ENCODE measurements at places on chromosomes 4 and X. TPM values are rescaled to one million over a fixed set of nuclear protein-coding genes. Genes with fewer than 3 reads are reported as not detected.

SPOCK3 gene
- not detected for total RNA-seq

ABCE1 gene
- total RNA-seq = 118 TPM

NAP1L3 gene
- 21.8 TPM for total RNA-seq

SFRP2 gene
- total RNA-seq = not detected

PWWP3B gene
- 0.39 TPM for total RNA-seq

GUCY1A1 gene
- 0.86 TPM for total RNA-seq

SPP1 gene
- total RNA-seq = 0.32 TPM

G6PD gene
- total RNA-seq = 80.2 TPM

TMEM154 gene
- 10.8 TPM for total RNA-seq

SHOX gene
- total RNA-seq = 2.2 TPM

MTTP gene
- 0.22 TPM for total RNA-seq
